Panc1 (cell line): ENCODE measurements at places on chromosomes 2 and 18. TPM values are rescaled to one million over a fixed set of nuclear protein-coding genes. Genes with fewer than 3 reads are reported as not detected.

GRCh38 chr2:162686336-162686735, 152.2 kb downstream of the KCNH7 start:
- DNase-seq, result no peak

DNA sequence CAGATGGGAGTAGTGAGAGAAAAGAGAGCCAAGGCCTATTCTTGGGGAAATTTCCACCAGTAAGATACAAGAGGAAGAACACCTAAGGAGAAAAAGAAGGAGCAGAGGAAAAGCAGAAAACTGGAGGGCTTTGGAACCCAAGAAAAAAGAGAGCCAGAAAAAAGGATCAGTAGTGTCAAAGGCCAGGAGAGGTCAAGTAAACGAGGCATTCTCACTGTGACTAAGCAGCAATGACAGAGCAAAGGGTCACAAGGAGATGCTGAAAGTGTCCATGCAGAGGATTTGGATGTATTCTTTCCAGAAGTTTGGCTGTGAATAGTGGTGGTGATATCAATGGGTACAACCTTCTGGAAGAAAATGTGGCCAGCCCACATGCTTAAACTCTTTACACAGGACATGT, 109.5 kb downstream of the DYNAP start:
- no peak for DNase-seq

DNA sequence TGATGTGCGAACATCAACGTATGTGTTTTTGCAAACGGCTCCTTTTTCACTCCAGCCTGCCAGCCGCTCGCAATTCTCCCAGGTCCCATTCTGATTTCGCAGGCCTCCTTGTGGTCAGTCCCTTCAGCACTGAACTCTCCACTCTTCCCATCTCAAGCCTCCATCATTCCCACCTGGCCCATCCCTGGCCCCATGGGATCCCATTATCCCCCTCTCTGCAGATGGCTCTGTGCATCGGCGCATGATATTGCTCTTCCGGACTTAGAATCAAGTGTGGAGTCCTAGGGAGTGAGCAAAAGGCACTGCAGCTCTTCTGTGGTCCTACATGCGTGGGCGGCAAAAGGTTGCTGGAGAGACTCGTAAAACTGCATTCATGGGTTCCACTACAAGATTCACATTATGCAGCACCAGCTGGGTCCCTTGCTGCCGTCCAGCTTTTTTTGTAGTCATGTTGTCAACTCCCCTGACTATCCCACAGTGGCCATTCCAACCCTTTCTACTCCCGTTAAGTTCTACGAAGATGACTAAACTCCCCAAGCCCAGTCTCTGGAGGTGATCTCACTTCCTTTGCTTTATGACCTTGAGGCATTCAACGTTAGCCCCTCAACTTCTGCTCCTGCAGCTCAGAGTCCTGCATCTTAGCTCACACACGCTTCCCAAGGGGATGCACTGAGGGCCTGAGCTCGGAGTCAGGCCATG, 125.3 kb upstream of the NRP2 start:
- DNase-seq, result no peak

DNA sequence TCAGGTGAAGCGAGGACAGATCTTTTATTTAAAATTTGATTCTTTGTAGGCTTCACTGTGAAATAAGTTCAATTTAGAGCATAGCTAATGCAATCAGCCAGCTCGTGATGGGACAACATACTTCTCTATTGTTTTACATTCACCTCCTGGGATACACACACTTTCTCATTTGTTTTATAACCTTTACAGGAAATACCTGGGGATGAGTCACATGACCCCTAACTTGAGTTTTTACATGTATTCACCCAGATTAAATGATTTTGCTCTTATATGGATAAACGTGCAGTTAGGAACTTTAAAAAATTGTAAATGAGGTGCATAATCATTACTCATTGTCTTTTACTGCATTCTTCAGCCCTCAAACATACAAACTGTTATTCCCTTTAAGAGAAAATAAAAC, 152.1 kb downstream of the NEDD4L start:
- no peak for DNase-seq

DNA sequence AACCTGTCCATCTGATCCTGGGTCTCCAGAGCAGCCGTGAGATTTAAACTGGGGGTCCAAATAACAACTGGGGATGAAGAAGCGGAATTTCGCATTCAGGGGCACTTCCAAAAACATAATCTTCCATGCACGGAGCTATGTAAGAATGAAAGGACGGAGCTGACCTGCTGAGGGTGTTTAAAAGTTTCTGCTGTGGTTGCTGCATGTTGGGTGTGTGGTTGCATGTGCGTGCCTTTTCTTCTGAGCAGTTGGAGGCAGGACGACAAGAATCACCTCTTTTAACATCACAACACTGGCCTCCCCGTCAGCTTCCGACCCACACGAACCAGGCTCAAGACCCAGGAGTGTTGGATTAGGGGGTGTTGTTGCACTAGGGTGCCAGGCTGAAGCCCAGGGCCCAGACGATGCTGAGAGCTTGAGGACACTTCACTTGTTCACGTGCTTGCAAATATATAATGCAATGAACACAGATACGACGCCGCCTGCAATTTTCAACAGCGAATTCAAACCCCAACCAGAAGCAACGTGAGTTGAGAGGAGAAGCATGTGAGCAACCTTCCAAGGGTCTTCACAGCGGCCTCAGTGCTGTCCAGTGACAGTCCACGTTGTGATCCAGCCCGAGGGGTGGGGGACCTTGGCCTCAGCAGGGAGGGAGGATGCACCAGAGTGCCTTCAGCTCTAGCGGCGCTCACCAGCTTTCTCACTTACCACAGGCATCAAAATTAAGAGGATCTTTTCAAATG, 76.0 kb upstream of the SALL3 start:
- no peak for DNase-seq

- peak; percentile 18 for DNase-seq
These were observed 128.0 kb upstream of the GYPC start for GRCh38 chr2:126527836-126528490.

DNA sequence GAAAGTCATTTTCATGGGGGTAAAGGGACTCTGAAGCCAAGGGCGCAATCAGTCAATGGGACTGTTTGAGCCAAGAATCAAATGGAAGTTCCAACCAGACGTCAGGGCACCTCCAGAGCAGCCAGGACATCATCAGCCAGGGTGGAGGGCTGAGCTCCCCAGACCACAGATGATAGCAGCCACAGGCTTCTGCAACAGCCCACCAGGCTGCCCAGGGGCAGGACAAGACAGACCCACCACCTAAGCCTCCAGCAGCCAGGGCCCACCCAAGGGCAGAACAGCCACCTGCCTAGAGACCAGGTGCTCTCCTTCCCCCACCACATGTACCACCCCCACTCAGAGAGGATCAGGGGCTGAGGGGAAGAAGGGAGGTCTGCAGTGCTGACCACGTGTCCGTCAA, 53.8 kb upstream of the SLC66A3 start:
- DNase-seq, result no peak

DNA sequence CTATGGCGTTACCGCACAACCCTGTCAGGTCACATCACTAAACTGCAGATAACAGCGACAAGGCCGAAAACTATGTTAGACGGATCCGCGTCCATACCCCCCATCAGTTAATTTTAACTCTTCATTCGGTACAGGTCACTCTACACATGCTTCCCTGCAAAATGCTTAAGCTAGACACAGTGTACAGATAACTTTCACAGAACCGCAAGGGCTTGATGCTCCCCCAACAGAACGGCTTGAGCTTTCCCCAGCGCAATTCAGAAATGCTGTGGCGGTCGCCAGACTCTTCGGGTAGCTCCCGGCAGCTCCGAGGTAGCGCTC, 283 bp upstream of the RBBP8 start:
- peak; percentile 32 for DNase-seq

- no peak for DNase-seq
These were observed 17.6 kb downstream of the TBC1D8 start for GRCh38 chr2:101133492-101134100.

DNA sequence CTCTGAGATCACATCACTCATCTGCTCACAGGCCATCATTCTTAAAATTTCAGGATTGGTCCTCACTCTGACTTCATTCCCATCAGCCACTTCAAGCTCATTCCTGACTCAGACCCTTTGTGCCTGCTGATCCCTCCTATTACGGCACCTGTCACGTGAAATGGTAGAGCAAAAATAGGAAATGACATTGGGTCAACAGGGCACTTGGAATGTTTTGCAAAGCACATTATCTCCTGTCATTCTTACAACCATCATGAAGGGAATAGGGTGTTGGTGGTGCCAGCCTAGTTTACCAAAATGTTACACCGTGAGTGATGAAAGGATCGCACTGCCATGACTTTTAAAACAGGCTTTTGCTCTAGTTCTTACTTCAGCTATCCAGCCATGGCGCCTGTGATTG, 61.1 kb downstream of the EIF5B start:
- no peak for DNase-seq

- DNase-seq, result no peak
These were observed 28.2 kb upstream of the IMPA2 start for GRCh38 chr18:11953113-11953512.

ATF2 gene
- 61.8 TPM for total RNA-seq

C1GALT1C1L gene
- total RNA-seq, result 0.54 TPM

DTNA gene
- total RNA-seq, result 0.77 TPM

EFR3B gene
- 8.9 TPM for total RNA-seq

SGPP2 gene
- total RNA-seq, result 0.05 TPM

ARHGAP25 gene
- total RNA-seq, result 0.49 TPM
